Amygdala (tissue), 56 donors: ENCODE measurements at places on chromosomes 13 and 19.
A peak's percentile ranks its signal among the peaks of the same experiment; 100 is the strongest.

DNA sequence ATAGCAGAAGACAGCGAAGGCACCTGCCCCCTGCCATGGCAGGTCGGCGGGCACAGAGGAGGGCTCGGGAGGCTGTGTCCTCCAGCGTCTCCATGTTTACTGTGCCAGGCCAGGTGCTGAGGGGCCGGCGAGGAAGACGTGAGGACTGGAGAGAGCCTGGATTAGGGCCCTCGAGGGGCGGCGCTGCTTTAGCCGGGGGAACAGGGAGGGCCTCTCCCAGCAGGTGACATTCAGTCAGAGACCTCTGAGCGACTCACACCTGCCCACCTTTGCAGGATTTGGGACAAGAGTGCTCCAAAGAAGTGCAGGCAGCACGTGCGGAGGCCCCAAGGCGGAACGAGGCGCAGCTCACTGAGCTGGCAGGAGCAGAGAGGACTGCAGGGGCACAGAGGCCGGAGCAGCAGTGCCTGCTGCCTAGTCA lies 17.6 kb downstream of the KDM4B start:
- no peak for DNase-seq

GRCh38 chr19:9842834-9843625 lies 7.9 kb downstream of the PIN1 start:
- DNase-seq, result peak; percentile 22

GRCh38 chr13:65342541-65343337 lies 1887.4 kb downstream of the PCDH9 start:
- no peak for DNase-seq

GRCh38 chr19:29836409-29836825 lies 24.6 kb downstream of the CCNE1 start:
- no peak for DNase-seq

DNA sequence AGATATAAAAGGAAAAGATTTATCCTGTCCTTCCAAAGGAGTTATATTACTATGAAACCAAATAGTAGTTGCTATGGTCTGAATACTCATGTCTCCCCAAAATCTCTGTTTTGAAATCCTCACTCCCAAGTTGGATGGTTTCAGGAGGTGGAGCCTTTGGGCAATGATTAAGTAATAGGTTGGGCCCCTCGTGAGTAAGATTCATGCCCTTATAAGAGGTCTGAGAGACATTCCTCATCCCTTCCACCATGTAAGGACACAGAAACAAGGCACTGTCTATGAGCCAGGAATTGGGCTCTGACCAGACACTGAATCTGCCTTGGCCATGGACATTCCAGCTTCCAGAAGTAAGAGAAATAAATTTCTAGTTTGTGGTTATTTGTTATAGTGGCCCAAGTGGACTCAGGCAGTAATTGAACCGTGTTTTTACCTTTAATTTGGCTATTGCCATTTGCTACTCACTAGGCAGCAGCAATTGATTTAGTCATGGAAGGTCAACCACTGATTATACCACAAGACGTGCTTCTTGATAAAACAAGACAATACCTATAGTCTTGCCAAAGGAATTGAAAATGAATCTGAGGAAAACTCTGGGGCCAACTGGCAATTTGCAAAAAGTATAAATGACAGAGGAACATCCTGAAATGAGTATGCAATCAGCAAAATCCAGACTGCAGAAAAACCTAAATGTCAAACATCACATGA lies 717.4 kb upstream of the SPRY2 start:
- no peak for DNase-seq

GRCh38 chr13:20995245-20995838 lies 66.0 kb downstream of the LATS2 start:
- no peak for DNase-seq

DNA sequence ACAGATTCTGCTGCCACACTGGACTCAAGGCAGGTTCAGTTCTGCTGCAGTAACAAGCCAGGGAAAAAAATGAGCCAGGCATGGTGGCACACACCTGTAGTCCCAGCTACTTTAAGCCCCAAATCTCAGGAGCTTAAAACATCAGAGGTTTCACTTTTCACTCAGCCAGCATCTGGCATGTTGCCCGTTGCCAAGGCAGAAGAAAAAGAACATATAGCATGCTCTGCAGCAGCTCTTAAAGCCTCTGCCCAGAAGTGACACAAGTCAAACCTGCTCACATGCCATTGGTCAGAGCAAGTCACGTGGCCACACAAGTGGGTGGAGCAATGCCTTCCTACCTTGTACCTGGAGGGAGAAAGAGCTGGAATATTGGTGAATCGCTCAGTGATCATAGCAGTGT lies 14.7 kb upstream of the ADGRE5 start:
- DNase-seq, result no peak

GRCh38 chr19:41222240-41222639 lies 3.2 kb downstream of the AXL start:
- DNase-seq, result no peak

DNA sequence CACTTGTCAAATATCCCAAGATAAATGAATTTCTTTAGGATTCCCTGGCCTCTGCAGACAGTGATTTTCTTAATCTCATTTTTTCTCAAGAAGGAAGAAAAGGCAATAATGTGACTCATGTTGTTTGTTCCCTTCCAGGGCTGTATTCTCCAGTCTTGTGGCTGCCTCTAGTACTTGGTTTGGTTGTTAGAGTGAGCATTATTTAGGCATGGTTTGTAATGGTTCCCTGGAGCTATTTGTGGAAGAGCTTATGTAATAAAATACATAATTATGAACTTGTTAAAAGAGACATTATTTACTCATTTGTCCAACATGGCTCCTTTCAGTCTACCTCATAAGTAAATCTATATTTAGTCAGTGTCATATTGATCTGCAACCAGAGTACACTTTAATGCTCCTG lies 270.4 kb downstream of the DCT start:
- DNase-seq, result no peak

DNA sequence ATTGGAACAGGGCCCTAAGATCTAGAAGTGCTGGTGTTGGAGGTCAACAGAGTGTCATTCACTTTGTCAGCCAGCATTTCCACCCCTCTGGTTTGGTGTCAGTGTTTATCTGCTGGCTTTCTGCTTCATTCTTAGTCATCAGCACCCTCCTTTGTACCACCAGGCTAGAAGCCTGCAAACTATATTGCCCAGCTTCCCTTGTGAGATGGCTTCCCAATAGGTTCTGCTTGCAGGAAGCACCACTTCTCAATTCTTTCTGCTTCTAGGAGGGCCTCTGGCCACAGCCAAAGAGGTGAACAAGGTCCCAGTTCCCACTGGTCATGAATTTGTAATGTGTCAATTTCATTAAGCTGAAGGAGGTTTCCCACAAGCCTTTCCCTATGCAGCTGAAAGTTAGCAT lies 36.4 kb upstream of the CALM3 start:
- DNase-seq, result no peak

- no peak for DNase-seq
Observed at GRCh38 chr19:17076543-17076991, 990 bp downstream of the MYO9B start.

DNA sequence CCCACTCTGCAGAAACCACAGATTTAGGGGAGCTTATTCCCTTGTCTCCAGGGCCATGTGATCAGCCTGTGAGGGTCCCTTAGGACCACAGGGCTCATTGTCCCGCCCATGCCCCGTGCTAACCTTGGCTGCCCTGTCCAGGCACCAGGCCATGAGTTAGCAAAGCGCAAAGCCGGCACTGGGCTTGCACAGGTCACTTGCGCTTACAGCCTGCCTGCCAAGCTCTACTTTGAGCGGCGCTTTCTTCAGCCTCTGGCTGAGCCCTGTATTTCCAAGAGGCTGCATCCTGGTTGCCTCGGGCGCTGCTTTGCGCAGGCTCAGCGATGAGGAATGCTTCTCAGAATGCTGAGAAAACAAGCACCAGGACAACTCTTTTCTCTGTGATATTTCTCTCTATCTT lies 188.0 kb downstream of the TDRD3 start:
- peak; percentile 7 for DNase-seq

DNA sequence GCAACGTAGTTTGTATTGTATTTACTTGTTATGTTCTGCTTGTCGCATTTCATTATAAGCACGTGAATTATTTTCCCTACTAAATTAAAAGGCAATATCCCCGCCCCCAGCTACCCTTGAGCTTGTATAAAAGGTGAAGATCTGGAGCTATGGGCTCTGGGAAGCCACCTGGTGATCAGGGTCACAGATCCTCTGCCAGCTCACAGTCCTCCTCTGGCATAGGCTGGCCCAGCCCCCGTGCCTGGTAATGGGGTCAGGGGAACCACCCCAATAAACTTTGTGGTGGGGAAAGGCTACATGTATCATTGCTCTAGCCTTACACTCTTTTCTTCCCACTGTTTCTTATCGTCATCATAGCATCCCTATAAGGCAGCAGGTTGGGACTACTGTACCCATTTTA lies 190.2 kb upstream of the TSHZ3 start:
- no peak for DNase-seq

DNA sequence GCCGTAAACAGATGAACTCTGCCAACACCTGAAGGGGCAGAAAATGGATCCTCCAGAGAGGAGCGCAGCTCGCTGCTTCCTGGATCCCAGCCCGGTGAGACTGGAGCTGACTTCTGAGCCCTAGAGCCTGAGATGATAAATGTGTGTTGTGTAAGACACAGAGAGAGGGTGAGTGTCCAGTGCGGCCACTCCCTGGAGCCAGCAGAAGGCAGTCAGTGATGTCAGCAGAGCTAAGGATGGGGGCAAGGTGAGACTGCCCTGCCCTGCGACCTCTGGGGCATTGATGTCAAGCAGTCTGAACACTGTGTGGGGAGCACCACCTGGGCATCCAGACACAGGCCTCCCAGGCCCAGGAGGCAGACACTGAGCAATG lies 9.7 kb upstream of the SLC35E1 start:
- no peak for DNase-seq

DNA sequence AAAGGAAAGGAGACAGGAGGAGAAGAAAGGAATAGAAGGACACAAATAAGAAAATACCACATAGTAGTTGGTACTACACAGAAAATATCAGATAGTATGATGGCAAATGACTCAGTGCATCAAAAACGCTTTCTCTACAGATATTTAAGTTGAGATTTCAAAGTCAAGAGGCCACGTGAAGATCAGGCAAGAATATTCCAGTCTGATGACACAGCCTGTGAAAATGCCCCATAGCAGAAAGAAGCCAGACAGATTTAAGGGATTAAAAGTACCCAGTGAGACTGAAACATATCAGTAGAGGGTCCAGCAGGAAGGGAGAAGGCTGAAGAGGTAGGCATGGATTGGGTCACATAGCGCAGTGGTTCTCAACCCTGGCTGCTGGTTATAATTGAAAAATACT lies 113.7 kb downstream of the VWA8 start:
- no peak for DNase-seq

DNA sequence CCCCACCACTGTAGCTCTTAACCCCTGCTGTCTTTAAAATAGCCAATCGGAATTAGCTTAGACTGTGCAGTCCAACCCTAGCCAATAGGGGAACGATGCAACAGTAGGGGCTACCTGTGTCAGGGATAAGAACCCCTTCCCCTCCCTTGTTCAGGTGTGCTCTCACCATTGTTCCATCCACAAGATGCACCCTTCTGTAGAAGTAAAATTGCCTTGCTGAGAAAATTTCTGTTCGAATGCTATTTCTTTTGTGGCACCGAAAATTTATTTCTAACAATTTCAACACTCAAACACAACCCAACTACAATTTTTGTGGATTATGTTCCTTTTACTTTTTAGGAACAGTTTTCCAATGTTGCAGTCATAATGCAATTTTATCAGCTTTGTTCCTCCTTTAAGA lies 3.6 kb upstream of the ZNF583 start:
- no peak for DNase-seq

GRCh38 chr13:38803531-38803930 lies 116.7 kb downstream of the FREM2 start:
- no peak for DNase-seq

DNA sequence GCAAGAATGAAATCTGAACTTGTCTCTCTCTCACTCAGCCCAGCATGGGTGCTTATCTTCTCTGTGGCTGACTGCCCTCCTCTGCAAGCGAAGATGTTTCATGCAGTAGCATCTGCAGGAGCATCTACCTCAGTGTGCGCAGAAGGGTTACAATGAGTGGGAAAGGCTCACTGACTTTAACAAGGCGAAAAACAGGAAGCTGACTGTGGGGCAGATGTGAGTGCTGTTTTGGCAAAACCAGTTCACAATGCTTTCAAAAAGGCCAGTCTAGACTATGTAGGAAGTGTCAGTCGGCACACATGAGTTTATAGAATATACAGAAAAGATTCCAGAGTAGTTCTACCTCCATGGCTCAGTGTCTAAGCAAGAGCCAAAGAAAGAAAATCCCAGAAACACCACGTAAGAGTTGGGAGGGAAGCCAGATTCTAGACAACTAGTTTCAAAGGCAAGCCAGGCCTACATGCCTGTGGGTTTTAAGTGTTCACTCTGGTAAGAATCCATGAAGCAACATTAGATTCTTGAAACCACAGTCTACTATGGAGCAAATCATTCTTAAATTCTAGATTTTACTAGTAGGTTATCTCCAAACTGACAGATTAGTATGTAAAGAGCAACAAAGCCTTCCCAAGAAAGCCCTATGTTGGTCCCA lies 124.5 kb downstream of the ABCC4 start:
- no peak for DNase-seq

DNA sequence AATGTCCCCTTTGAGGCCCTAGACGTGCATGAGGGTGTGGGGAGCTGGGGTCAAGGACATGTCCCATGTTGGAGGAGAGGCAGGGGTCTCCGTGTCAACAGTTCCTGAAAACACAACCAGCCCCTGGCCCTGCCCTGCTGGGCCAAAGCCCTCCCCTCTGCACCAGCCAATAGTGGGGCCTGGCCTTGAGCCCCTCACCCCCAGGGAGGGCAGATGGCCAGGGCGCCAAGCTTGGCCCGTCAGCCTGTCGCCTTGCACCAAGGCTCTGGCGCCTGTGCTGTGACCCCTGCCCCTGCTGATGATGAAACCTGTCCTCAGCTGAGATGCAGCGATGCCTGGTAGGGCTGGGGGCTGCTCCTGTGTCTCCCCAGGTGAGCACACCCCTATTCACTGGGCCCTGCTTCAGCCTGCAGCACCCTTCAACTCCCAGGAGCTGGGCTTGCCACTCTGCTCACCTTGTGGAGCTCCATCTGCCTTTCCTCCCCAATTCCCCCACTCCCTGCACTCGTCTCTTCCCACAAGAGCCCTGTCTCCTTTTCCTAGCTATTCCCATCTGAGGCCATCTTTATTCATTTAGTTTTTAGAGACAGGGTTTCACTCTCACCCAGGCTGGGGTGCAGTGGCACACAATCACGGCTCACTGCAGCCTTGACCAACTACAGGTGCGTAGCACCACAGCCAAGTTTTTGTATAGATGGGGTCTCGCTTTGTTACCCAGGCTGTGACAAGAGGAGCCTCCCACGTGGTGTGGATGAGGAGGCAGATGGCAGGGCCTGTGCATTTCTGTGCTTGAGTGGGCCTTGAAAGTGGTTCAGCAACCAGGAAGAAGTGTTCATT lies 2.1 kb upstream of the HAMP start:
- no peak for DNase-seq

GRCh38 chr13:106568299-106569003 lies 514 bp upstream of the ARGLU1 start:
- DNase-seq, result no peak

- no peak for DNase-seq
Observed at GRCh38 chr13:25753976-25754375, 297.8 kb downstream of the SHISA2 start.

- DNase-seq, result no peak
Observed at GRCh38 chr19:6318772-6319171, 14.6 kb downstream of the ACER1 start.

- no peak for DNase-seq
Observed at GRCh38 chr13:84870190-84870589, 929.0 kb downstream of the SLITRK6 start.
